ENCODE measurements at places on chromosomes 6 and 20.

GRCh38 chr6:161353208-161353613, 79.3 kb upstream of the AGPAT4 start:
- H3K27me3 ChIP-seq, result no peaks in the 10 kb centered on the region
- no peaks in the 10 kb centered on the region for H3K4me1 ChIP-seq
- no peaks in the 10 kb centered on the region for H3K36me3 ChIP-seq
- no peak for DNase-seq

- no peak overlapping the region for H3K27ac ChIP-seq
- peak overlapping the region; percentile 37 for H3K4me3 ChIP-seq
- DNase-seq, result peak; percentile 90
- peaks cover 9% of the 10 kb centered on the region for H3K4me1 ChIP-seq
- H3K36me3 ChIP-seq, result no peaks in the 10 kb centered on the region
- no peaks in the 10 kb centered on the region for H3K27me3 ChIP-seq
Observed at GRCh38 chr6:6736791-6737654, 148.5 kb downstream of the LY86 start.

- H3K36me3 ChIP-seq, result no peaks in the 10 kb centered on the region
- H3K4me3 ChIP-seq, result no peak overlapping the region
- no peak for DNase-seq
- no peaks in the 10 kb centered on the region for H3K4me1 ChIP-seq
Observed at GRCh38 chr6:91633374-91634111, 1046.7 kb upstream of the MAP3K7 start.

GRCh38 chr6:122323361-122323760, 76.1 kb upstream of the HSF2 start:
- no peaks in the 10 kb centered on the region for H3K27me3 ChIP-seq
- H3K27ac ChIP-seq, result no peak overlapping the region
- no peak for DNase-seq
- no peaks in the 10 kb centered on the region for H3K36me3 ChIP-seq

GRCh38 chr6:89368107-89368506, 15.6 kb upstream of the UBE2J1 start:
- no peak for DNase-seq
- no peaks in the 10 kb centered on the region for H3K36me3 ChIP-seq
- H3K27ac ChIP-seq, result no peak overlapping the region

- no peak for DNase-seq
- H3K27me3 ChIP-seq, result no peaks in the 10 kb centered on the region
- no peaks in the 10 kb centered on the region for H3K36me3 ChIP-seq
- no peak overlapping the region for H3K4me3 ChIP-seq
Observed at GRCh38 chr6:47103931-47104330, 61.8 kb upstream of the ADGRF1 start.

- H3K4me1 ChIP-seq, result no peaks in the 10 kb centered on the region
- no peaks in the 10 kb centered on the region for H3K36me3 ChIP-seq
- no peak overlapping the region for H3K27ac ChIP-seq
- H3K4me3 ChIP-seq, result no peak overlapping the region
Observed at GRCh38 chr6:100376103-100376502, 88.6 kb downstream of the SIM1 start.

- no peak for DNase-seq
- H3K27me3 ChIP-seq, result peaks cover 77% of the 10 kb centered on the region
- H3K27ac ChIP-seq, result no peak overlapping the region
- peak overlapping the region; percentile 53 for H3K4me3 ChIP-seq
- H3K36me3 ChIP-seq, result no peaks in the 10 kb centered on the region
Observed at GRCh38 chr6:165659945-165660856, 2.8 kb downstream of the PDE10A start.

- H3K4me3 ChIP-seq, result no peak overlapping the region
- no peaks in the 10 kb centered on the region for H3K27me3 ChIP-seq
- no peaks in the 10 kb centered on the region for H3K36me3 ChIP-seq
- no peaks in the 10 kb centered on the region for H3K4me1 ChIP-seq
- H3K27ac ChIP-seq, result no peak overlapping the region
- no peak for DNase-seq
Observed at GRCh38 chr6:25757936-25758642, 3.5 kb downstream of the SLC17A4 start.

- H3K4me3 ChIP-seq, result no peak overlapping the region
- no peak overlapping the region for H3K27ac ChIP-seq
Observed at GRCh38 chr6:3410385-3411360, 46.2 kb downstream of the SLC22A23 start.

DNA sequence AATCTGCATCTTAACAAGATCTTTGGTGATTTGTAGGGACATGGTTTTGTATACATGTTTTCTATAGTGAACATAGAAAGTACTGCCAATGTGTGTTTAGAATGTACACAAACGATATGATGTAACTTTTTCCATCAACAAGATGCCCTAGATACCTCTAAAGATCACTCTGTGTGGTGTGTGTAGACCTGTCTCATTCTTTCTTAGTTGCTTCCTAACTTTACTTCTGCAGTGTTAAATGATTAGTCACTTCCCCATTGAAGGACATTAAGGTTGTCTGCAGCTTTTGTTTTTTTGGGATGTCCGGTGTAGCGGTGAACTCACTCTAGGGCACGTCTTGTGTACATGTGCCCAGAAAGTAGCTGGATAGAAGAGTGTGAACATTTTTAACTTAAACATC, 35.9 kb downstream of the CDYL start:
- H3K4me1 ChIP-seq, result peaks cover 28% of the 10 kb centered on the region
- DNase-seq, result no peak
- H3K27me3 ChIP-seq, result no peaks in the 10 kb centered on the region
- no peak overlapping the region for H3K4me3 ChIP-seq
- no peak overlapping the region for H3K27ac ChIP-seq

DNA sequence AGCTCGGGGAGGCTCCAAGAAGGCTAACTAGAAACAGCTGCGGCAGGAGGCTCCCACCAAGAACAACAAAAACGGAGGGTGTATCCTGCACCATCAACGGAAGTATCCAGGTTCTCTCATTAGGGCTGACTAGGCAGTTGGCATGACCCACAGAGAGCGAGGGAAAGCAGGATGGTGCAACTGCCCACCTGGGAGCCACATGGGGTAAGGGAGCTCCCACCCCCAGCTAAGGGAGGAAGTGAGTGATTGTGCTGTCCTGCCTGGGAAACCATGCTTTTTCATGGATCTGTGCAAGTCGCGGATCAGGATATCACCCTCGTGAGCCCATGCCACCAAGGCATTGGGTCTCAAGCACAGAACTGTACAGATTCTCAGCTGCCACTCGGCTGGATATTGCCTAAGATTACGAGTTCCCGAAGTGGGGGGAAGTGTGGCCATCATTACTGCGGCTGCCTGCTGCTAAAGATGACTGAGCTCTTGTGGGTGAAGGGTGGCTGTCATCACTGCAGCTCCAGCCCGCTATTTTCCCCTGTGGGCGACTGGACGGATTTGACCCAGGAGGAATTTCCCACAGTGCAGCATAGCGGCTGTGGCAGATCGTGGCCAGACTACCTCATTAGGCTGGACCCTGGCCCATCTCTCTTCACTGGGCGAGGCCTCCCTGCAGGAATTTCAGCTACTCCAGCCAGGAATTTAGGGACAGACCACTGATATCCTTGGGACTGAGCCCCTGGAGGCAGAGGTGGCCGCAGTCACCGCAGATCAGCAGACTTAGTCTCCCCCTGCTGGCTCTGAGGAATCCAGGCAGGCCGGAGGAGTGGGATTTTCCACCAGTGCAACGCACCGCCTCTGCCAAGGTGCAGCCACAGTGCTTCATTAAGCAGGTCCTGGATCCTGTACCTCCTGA, 515.7 kb downstream of the FRK start:
- H3K27me3 ChIP-seq, result no peaks in the 10 kb centered on the region
- no peak overlapping the region for H3K27ac ChIP-seq
- no peak for DNase-seq
- no peak overlapping the region for H3K4me3 ChIP-seq

DNA sequence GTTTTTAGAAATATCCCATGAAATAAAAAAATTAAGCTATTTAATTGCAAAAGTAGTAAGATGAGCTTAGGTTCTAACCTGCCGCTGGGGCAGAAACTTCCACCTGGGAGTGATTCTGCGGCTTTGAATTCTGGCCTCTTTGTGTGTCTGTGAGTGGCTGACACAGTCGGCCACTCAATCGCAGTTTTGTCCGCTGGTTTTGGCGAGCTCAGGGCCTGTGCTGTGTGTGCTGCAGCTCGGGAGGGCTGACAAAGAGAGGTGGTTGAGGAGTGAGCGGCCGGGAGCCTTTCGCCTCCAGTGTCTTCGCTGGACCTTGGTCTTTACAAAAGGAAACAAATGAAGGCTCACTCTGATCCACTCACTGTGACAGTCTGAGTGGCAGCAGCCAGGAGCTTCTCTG, 128.4 kb downstream of the TIAM2 start:
- no peak overlapping the region for H3K27ac ChIP-seq
- DNase-seq, result no peak
- no peaks in the 10 kb centered on the region for H3K36me3 ChIP-seq
- no peaks in the 10 kb centered on the region for H3K4me1 ChIP-seq
- H3K27me3 ChIP-seq, result no peaks in the 10 kb centered on the region
- no peak overlapping the region for H3K4me3 ChIP-seq

- DNase-seq, result no peak
- no peak overlapping the region for H3K27ac ChIP-seq
- H3K36me3 ChIP-seq, result no peaks in the 10 kb centered on the region
- no peaks in the 10 kb centered on the region for H3K27me3 ChIP-seq
- H3K4me1 ChIP-seq, result no peaks in the 10 kb centered on the region
- H3K4me3 ChIP-seq, result no peak overlapping the region
Observed at GRCh38 chr6:82988930-82989351, 76.7 kb downstream of the UBE3D start.

- H3K4me1 ChIP-seq, result no peaks in the 10 kb centered on the region
- H3K27ac ChIP-seq, result no peak overlapping the region
- H3K36me3 ChIP-seq, result no peaks in the 10 kb centered on the region
- no peak for DNase-seq
- H3K4me3 ChIP-seq, result no peak overlapping the region
- no peaks in the 10 kb centered on the region for H3K27me3 ChIP-seq
Observed at GRCh38 chr20:58822748-58823730, 27.7 kb downstream of the GNAS-AS1 start.

DNA sequence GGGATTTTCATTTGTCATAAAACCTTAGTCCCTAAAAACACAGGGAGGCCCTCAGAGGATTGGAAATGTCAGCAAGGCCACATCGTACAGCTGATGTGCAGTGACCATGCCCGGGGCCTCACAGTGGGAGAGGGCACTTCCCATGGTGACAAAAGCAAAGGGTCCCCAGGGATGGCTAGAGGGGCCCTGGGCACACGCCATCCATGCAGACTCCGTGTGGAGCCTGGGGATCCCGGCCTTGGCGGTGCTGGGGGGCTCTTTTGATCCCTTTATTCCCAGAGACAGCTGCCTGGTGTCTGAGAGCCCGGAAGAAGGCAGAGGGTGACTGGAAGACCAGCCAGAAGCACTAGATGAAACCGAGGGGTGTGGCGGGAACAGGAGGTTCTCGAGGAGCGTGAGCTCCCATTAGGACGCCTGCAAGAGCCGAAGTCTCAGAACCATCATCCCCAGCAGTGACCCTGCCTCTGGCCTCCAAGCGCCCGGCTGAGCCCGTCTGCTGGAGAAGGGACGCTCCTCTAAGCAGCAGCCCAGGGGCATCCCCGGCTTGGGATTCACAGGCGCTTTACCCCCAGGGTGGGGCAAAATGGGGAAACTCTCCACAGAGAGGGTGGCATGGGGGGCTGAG, 49.1 kb upstream of the FRMD1 start:
- H3K36me3 ChIP-seq, result no peaks in the 10 kb centered on the region
- H3K4me3 ChIP-seq, result no peak overlapping the region
- no peak for DNase-seq

- H3K4me1 ChIP-seq, result peaks cover 24% of the 10 kb centered on the region
- peaks cover 86% of the 10 kb centered on the region for H3K27me3 ChIP-seq
- no peaks in the 10 kb centered on the region for H3K36me3 ChIP-seq
- no peak for DNase-seq
Observed at GRCh38 chr6:149965194-149966020, 1.7 kb downstream of the ULBP1 start.

DNA sequence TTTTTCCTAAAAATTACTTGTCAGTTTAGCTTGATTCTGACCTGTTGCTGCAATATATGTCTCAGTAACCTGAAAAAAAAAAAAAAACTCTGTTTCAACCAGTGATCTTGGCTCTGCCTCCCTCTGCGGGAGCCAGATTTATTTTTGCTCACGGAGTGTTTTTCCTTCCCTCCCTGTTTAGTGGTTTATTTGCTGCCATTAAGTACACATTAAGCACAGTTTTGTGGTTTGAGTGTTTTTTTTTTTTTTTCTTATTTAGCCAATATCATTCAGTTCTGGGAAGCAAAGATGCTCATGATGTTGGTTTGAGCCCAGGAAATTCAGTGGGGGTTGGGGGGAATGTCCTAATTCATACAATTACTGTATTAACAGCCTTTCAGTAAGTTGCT, 110.1 kb upstream of the GPR6 start:
- no peaks in the 10 kb centered on the region for H3K27me3 ChIP-seq
- H3K27ac ChIP-seq, result peak overlapping the region; percentile 64
- DNase-seq, result no peak
- peaks cover 23% of the 10 kb centered on the region for H3K4me1 ChIP-seq
- no peaks in the 10 kb centered on the region for H3K36me3 ChIP-seq

GRCh38 chr20:2692036-2692885, at the start of gene EBF4:
Gene EBF4, plus strand, starts transcription at chr20:2692780. Its CDS starts 866 bp downstream, at chr20:2693646.
- H3K27me3 ChIP-seq, result peaks cover 35% of the 10 kb centered on the region
- H3K4me1 ChIP-seq, result peaks cover 18% of the 10 kb centered on the region
- peak; percentile 80 for DNase-seq
- H3K36me3 ChIP-seq, result no peaks in the 10 kb centered on the region
- H3K27ac ChIP-seq, result peak within 1 kb of the TSS; percentile 69

DNA sequence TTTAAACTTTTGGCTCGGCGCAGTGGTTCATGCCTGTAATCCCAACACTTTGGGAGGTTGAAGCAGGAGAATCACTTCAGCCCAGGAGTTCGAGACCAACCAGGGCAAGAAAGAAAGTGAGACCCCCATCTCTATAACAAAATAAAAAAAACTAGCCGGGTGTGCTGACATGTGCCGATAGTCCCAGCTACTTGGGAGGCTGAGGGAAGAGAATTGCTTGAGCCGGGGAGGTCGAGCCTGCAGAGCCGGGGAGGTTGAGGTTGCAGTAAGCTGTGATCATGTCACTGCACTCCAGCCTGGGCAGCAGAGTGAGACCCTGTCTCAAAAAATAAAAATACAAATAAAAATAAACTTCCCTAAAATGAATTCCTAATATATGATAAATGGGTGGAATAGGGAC, 50.4 kb downstream of the ZMYND8 start:
- H3K4me1 ChIP-seq, result peaks cover 35% of the 10 kb centered on the region
- no peaks in the 10 kb centered on the region for H3K27me3 ChIP-seq
- no peak overlapping the region for H3K4me3 ChIP-seq

GRCh38 chr6:143542888-143543287, 31.4 kb upstream of the FUCA2 start:
- H3K27ac ChIP-seq, result no peak overlapping the region
- no peak overlapping the region for H3K4me3 ChIP-seq
- H3K4me1 ChIP-seq, result peaks cover 2% of the 10 kb centered on the region
- no peaks in the 10 kb centered on the region for H3K36me3 ChIP-seq
- no peak for DNase-seq
- H3K27me3 ChIP-seq, result no peaks in the 10 kb centered on the region
